Type B pancreatic cell (in vitro differentiated cells): ENCODE measurements at places on chromosomes 1 and 21.

DNA sequence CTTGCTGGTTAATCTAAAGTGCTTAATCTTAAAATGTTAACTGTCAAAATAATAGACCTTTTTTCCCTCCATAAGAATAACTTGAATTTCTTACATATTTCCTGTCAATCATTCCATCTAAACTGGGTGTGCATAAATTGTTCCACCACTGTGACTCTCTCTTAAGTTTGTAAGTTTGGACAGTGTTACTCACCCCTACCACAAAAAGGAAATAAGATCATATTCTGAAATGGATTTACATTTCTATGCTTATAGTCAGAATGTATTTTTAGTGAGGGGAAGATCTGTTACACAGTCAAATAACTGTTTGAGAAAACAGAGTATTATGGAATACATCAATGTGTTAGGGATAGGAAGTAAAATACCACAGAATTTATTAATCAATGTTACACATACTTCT, 109.6 kb upstream of the DPYD start:
- no peak for DNase-seq

- no peak for DNase-seq
Measured at GRCh38 chr1:55868026-55868425, 652.9 kb upstream of the USP24 start.

GRCh38 chr1:100523038-100523652, 14.8 kb upstream of the GPR88 start:
- no peak for DNase-seq

DNA sequence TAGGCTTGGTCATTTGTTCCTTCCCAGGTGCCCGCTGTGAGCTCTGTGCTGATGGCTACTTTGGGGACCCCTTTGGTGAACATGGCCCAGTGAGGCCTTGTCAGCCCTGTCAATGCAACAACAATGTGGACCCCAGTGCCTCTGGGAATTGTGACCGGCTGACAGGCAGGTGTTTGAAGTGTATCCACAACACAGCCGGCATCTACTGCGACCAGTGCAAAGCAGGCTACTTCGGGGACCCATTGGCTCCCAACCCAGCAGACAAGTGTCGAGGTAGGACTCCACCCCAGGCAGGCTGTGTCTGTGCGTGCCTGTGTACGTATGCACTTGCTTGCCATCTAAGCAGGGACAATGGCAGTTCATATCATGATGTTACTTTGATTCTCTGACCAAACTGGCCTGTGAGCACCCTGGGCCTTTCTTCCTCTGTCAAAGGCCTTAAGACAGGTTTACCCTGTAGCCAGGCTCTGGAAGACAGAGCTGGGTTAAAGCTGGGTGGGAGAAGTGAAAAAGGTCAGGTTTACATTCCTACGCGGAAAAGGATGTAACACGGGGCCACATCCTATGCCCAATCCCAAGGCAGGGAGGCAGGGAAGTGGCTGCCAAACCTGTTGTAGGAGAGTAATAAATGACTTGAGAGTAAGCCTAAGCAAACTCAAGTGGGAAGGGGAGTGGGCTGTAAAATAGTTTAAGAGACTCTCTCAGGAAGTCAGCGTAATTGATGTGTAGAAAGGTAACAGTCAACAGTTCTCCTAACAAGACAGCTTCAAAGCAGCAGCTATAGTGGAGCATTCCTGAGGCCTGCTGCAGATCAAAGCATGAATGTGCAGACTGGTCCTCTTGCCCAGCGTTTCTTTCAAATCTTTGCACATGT, 42.5 kb downstream of the LAMC2 start:
- no peak for DNase-seq

DNA sequence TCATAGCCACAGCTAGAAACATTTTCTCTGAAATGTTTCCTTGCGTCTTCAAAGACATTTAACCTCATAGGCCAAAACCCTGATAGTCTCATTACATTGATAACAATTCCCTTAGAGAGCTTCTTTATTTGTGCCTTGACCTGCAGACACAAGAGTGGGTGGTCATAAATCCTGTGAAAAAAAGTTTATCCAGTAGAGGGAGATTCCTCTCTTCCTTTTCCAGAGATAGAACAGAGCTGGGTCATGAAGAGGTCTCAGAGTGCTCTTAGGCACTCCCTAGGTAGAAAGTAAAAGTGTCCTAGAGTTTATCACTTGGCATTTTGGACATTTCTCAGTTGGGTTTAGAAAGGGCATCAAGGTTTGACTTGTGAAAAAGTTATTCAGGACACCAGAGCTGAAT, 426.1 kb downstream of the NUF2 start:
- DNase-seq, result no peak

DNA sequence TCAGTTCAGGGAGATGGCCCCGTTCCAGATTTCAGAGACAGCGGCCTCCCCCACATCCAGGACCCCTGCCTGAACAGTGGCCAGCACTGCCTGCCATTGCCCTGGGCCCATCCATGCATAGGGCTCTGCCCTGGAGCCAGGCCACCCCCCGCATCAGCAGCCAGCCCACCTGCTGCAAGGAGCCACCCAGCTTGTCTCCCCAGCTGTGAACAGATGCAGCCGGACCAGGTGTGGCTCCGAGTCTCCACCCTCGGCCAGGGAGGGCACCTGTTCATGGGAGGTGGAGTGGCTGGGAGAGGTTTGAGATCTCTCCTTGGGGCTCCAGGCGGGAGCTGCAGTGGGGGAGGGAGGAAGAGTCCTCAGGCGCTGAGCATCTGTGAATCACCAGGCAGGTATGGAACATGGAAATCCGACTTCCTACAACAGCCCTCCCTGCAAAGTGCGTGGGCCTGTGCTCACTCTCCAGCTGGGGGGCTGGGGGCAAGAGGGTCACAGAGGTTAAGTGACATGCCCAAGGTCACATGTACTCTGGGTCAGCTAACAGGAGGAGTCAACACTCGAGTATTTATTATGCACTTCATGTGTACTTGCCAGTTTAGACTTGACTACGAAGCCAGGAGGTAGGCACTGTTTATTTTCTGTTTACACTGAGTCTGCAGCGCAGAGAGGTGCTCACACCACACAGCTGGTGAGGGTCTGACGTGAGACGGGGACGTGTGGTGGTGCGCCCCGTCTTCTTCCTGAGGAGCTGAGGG, 4.8 kb upstream of the HES5 start:
- no peak for DNase-seq

DNA sequence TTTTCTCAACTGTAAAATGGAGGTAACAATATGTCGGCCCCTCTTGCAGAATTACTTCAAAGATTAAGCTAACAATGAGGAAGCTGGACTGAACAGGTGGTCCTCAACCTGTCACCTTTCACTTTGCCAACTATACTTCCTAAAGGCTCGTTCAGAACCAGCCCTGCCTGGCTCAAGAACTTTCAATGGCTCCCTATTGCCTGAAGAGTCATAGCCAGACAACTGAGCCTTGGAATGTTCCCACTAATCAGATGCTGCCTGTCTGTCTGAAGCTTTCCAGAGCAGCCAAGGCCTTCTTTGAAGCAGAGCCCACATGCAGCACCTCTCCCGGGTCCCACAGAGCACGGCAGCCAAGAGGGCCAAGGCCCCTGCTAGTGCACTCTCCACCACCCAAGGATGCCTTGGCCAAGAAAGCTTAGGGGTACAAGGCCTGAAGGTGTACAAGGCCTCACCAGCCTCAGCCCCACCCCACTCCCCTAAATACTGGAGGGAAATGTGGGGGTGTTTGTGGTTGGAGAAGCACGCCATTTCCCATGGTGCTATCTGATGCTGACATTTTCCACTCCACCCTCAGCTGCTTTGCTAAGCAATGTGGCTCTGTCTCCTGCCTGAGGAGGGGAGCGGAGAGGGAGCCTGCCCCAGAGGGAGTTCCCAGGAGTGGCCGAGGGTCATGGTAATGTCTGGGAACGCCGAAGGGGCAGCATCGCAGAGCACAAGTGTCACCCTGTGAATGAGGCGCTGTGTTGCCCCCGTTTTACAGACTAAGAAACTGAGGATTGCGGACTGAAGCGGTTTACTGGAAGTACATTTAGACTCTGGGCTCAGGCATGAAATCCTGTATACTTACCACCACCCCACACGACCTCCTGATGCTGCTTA, 8.2 kb upstream of the LAPTM5 start:
- DNase-seq, result no peak

- DNase-seq, result no peak
Measured at GRCh38 chr21:33108228-33108627, 38.3 kb downstream of the OLIG1 start.

DNA sequence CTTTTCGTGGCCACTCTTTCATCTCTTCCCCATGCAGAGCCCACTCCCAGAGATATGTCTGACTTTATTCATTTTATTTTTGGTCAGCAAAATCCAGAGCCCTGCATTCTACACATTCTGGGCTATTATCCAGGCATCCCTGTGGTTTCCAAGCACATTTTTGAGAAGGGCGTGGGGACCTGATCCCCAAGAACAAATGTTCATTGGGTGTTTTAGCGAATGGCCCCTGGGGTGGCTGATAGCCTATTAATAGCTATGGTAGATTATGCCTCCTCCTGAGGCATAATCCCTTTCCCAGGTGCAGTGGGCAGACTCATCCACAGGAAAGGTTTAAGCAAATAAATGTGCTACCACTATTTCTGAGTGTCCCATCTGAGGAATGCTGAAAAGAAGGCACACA, 511.8 kb upstream of the USP24 start:
- no peak for DNase-seq

DNA sequence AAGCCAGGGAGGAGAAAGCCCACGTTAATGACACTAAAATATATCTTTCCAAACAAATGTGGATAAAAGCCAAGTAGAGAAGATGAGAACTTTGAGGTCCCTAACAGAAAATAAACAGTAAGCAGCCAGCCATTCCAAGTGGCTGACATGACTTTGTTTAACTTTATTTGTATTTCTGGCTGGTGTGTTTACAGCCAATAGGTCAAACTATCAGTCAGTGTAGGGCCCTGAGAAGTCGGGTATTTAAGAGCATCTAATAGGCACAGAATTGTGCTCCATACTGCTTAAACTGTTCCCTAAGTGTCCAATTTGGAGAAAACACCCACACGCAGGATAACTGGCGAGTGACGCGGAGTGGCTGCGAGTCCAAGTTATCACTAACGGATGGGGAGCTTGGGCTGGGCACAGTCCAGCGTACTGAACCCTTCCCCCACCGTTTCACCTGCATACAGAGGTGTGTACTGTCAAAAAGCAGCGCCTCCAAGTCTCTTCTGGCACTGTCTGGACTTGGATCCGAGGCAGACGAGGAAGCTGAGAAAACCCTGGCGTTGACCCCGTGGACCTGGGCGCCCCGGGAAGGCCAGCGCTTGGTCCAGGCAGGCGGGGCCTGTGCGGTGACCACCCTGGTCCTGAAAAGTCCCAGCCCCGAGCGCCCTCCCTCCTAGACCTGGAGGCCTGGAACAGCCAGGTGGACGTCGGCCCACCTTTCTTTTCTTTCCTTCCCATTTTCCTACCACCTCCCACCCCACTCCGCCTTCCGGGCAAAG, 662 bp upstream of the LGALS8 start:
- DNase-seq, result no peak

- DNase-seq, result no peak
Measured at GRCh38 chr1:246540738-246541491, 25.1 kb downstream of the TFB2M start.

GRCh38 chr1:210850556-210850955, 283.4 kb downstream of the KCNH1 start:
- no peak for DNase-seq

GRCh38 chr1:8941906-8942305, 3.8 kb upstream of the CA6 start:
- no peak for DNase-seq

GRCh38 chr21:14567331-14568279, 21.5 kb upstream of the SAMSN1 start:
- DNase-seq, result no peak

GRCh38 chr1:38203441-38203840, 156.8 kb upstream of the POU3F1 start:
- DNase-seq, result no peak

DNA sequence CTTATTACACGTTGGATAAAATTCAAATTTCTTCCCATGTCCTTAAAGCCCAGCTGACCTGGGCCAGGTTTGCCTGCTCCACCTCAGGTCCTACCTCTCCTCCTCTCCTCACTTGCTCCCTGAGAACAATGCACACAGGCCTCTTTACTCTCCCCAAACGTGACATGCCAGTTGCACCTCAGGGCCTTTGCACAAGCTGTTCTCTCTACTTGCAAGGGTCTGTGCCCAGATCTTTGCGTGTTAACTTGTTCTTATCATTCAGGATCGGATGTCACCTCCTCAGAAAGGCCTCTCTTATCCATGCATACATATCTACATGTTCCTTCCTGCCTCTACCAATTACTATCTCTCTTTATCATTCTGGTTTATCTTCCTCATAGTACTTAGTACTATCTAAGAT, 14.7 kb upstream of the LEFTY1 start:
- no peak for DNase-seq

DNA sequence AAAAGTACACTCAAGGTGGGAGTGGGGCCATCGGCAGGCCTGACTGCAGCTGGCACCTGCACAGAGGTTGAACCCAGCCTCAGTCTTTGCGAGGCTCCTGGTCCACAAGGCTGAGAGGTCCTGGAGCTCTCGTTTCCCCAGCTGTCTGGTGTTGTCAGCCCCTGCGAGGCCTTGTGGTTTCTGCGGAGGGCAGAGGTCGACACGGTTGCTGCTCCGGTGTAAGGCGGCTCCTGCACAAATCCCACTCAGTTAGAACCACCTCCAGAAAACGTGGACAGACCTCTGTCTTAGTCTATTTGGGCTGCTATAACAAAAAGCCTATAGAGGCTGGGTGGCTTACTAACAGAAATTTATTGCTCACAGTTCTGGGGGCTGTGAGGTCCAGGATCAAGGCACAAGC, 5.8 kb downstream of the KIAA1614 start:
- DNase-seq, result no peak

- DNase-seq, result no peak
Measured at GRCh38 chr1:205775717-205776056, 405 bp upstream of the RAB29 start.

DNA sequence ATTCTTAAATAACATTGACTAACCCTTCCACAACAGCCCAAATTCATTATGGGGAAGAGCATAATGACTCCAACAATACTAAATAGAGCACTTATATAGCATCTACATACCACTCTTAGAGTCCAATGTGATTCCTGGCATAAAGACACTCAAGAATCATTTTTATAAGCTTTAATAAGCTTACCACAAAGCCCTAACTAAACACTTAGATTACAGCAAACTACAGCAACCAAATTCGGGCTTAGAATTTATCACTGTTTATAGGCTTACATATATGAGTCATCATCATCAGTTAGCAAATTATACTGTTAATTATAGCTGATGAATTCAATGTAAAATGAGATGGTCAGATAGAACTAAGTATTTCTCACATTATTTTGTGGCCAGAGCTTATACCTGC, 7.3 kb downstream of the SCYL3 start:
- DNase-seq, result no peak

DNA sequence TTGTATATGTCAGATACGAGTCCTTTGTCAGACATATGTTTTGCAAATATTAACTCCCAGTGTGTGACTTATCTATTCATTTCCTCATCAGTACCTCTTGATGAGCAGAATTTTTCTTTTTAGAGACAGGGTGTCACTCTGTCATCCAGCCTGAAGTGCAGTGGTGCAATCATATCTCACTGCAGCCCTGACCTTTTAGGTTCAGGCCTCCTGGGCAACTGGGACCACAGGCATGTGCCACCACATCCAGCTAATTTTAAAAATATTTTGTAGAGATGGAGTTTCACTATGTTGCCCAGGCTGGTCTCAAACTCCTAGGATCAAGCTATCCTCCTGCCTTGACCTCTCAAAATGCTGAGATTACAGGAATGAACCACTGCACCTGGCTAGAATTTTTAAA, 93.0 kb downstream of the HLCS start:
- no peak for DNase-seq
